ENCODE measurements at places on chromosomes 5 and 9. TPM values are rescaled to one million over a fixed set of nuclear protein-coding genes. Genes with fewer than 3 reads are reported as not detected.

SPINK4 gene
- total RNA-seq: not detected

CCDC192 gene
- total RNA-seq: not detected

NXNL2 gene
- not detected for total RNA-seq

DNA sequence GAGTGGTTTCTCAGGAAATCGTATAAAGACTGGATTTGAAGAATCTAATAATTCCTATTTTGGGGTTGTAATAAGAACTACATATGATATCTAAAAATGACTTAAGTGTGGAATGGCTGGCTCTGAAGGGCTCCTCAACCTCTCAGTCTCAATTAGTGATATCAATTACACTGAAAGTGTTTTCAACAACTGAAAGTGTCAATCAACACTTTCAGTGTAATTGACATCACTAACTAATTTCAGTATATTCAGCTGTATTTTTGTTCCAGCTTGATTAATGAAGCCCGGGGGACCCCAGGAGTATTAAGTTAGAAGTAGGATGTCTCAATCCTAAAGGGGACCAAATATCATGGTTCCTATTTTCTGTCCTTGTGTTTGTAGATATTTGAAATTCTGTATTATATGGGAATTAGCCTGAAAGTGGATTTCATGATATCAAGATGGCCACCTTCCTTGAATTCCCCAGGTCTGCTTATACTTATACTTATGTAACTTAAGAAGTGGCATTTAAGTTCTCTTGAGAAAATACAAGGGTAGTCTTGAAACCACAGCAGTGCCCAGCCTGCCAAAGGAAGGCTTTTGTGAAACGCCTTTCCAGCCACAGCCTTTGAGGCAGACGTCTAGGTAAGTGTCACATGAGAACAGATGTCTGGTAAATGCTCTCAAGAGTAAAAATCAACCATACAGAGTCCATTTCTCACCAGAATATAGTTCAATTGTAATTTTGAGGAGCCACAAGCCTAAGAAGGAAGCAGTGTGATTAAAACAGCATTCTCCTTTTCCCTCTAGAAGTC, 4.6 kb downstream of the BASP1 start:
- DNase-seq: no peak
- no peak overlapping the region for H3K27ac ChIP-seq
- peaks cover 2% of the 10 kb centered on the region for H3K36me3 ChIP-seq

DNA sequence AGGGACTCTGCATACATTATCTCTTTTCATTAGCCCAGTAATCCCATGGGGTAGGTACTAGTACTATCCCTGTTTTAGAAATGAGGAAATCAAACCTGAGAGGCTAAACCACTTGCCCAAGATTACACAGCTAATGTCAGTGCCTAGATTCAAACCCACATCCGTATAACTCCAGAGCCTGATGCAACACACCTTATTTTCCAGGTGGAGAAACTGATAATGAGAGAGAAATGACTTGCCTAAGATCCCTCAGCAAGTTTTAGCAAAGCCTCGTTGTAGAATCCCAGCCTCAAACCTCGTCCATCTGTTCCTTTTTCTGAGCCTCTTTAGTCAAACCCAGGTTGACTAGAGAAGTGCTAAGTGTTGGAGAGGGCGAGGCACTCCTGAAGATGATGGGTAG, 1.1 kb upstream of the ADAM19 start:
- no peaks in the 10 kb centered on the region for H3K36me3 ChIP-seq
- H3K4me3 ChIP-seq: no peak overlapping the region
- no peak overlapping the region for H3K27ac ChIP-seq

CD274 gene
- 12.2 TPM for total RNA-seq

GRCh38 chr5:79301046-79301712, 65.2 kb downstream of the JMY start:
- H3K27ac ChIP-seq: no peak overlapping the region
- no peak overlapping the region for H3K4me3 ChIP-seq
- no peaks in the 10 kb centered on the region for H3K27me3 ChIP-seq
- peaks cover 17% of the 10 kb centered on the region for H3K36me3 ChIP-seq
- H3K4me1 ChIP-seq: no peaks in the 10 kb centered on the region
